ENCODE measurements at places on chromosomes 4 and X. TPM values are rescaled to one million over a fixed set of nuclear protein-coding genes. Genes with fewer than 3 reads are reported as not detected.

The NAT8L gene
- 20.0 TPM for total RNA-seq

DNA sequence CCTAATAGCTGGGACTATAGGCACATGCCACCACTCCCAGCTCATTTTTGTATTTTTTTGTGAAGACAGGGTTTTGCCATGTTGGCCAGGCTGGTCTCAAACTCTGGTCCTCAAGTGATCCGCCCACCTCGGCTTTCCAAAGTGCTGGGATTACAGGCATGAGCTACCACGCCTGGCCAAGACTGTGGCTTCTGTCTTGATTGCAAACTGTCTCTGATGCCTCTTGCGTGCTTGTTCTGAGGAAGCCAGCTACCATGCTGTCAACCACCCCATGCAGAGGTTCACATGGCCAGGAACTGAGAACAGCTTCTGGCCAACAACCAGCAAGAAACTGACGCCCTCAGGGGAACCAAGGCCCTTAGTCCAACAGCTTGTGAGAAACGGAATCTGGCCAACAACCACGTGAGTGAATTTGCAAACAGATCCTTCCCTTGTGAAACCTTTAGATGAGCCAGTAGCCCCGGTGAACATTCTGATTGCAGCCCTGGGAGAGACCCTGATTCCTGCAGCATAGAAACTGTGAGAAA, 71.2 kb downstream of the SUPT20HL2 start:
- no peaks in the 10 kb centered on the region for H3K27me3 ChIP-seq
- DNase-seq, result no peak
- H3K27ac ChIP-seq, result no peak overlapping the region
- no peak overlapping the region for H3K4me3 ChIP-seq
- H3K4me1 ChIP-seq, result peaks cover 10% of the 10 kb centered on the region
- H3K36me3 ChIP-seq, result no peaks in the 10 kb centered on the region

DNA sequence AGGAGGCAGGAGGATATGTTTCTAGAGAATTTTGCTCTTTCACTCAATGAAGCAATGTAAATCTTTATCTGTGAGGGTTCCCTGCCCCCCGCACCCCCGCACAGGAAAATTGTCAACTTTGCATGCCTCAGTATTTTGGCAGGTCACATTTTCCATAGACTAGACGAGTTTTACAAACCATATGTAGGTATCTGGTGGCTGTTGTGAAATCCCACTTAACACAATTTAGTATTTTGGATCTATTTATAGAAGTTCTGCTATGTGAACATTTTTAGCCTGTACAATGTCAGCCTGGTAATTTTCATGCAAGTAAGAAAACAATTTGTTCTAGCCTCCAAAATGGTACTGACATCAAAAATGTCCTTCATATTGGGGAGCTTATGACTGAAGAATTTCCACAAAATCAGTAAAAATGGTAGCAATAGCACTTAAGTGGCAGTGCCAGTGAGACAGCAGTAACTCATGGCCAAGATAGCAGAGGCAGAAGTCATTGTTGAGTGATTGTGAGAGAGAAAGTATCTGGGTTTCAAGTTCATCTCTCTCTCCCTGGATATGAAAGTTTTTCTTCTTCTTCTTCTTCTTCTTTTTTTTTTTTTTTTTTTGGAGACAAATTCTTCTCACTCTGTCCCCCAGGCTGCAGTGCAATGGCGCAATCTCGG, 12.4 kb upstream of the FRYL start:
- no peaks in the 10 kb centered on the region for H3K27me3 ChIP-seq
- H3K4me3 ChIP-seq, result no peak overlapping the region
- peaks cover 7% of the 10 kb centered on the region for H3K4me1 ChIP-seq
- DNase-seq, result no peak

- peaks cover 7% of the 10 kb centered on the region for H3K4me1 ChIP-seq
- peaks cover 4% of the 10 kb centered on the region for H3K27me3 ChIP-seq
- no peak overlapping the region for H3K27ac ChIP-seq
- no peak for DNase-seq
- no peak overlapping the region for H3K4me3 ChIP-seq
Measured at GRCh38 chrX:132732236-132732635, 226.2 kb downstream of the HS6ST2 start.

DNA sequence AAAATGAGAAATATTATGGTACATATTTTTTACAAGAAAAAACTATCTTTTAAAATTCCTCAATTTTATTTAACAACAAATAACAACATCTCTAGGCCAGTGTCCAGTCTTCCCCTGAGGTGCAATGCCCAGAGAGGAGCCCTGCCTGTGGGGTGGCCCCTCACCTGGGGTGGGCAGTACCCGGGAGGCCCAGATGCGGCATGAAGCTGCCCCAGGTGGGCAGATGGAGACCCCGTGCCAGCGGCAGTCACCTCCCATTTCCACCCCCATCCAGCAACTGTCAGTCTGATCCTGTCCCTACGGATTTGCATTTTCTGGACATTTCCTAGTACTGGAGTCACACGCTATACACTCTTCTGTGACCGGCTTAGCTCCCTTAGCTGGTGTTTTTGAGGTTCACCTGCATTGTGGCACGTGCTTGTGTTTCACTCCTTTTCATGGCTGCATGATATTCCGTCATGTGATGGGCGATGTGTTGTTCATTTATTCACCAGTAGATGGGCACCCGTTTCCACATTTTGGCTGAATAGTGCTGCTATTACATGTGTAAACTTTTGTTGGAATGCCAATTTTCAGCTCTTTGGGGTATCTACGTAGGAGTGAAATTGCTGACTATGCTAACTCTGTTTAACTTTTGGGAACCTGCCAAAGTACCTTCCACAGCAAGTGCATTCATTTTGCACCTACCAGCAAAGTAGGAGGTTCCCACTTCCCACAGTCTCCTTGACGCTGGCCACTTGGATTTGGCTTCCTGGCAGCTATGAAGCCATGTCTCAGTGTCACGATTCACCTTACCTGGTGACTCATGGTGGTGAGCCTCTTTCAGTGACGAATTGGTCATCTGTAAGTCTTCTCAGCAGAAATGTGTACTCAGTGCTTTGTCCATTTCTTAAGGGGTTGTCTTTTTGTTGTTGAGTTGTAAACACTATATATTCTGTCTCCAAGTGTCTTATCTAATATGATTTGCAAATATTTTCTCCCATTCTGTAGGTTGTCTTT, 11.7 kb upstream of the MAEA start:
- no peak overlapping the region for H3K4me3 ChIP-seq
- peaks cover 10% of the 10 kb centered on the region for H3K36me3 ChIP-seq
- H3K27me3 ChIP-seq, result peaks cover 4% of the 10 kb centered on the region
- H3K27ac ChIP-seq, result no peak overlapping the region
- no peak for DNase-seq

DNA sequence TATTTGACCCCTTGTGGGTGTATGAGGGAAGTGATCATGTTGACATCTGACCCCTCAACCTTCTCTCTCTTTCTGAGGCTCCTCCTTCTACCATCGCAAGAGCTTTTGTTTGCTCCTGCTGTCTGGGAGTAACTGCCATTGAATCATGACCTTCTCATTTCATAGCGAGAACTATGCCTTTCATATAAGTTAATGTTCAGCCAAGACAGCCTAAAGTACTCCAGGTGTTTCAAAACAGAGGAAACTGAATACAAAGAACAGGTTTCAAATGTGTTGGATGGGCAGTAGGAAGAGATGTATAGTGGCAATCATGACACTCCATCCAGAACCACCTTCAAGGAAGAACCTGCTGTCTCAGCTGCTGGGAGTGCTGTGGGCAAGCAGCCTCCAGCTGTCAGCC, 403.1 kb downstream of the MID1IP1 start:
- DNase-seq, result no peak
- H3K36me3 ChIP-seq, result no peaks in the 10 kb centered on the region
- no peaks in the 10 kb centered on the region for H3K4me1 ChIP-seq
- H3K27ac ChIP-seq, result no peak overlapping the region

GRCh38 chr4:123547216-123548165, 150.9 kb downstream of the SPRY1 start:
- peak; percentile 87 for DNase-seq
- H3K4me1 ChIP-seq, result peaks cover 49% of the 10 kb centered on the region
- H3K27ac ChIP-seq, result peak overlapping the region; percentile 99
- peaks cover 2% of the 10 kb centered on the region for H3K27me3 ChIP-seq

The GABRA4 gene
- 0.53 TPM for total RNA-seq

- H3K27me3 ChIP-seq, result peaks cover 5% of the 10 kb centered on the region
- H3K27ac ChIP-seq, result no peak overlapping the region
- H3K4me3 ChIP-seq, result no peak overlapping the region
- no peaks in the 10 kb centered on the region for H3K4me1 ChIP-seq
- DNase-seq, result no peak
- no peaks in the 10 kb centered on the region for H3K36me3 ChIP-seq
Measured at GRCh38 chrX:55111578-55112254, 22.9 kb downstream of the PAGE2 start.

GRCh38 chrX:52424656-52425055, 55.8 kb downstream of the XAGE2 start:
- no peak overlapping the region for H3K27ac ChIP-seq
- DNase-seq, result no peak
- no peaks in the 10 kb centered on the region for H3K4me1 ChIP-seq
- no peak overlapping the region for H3K4me3 ChIP-seq
- no peaks in the 10 kb centered on the region for H3K27me3 ChIP-seq
- H3K36me3 ChIP-seq, result no peaks in the 10 kb centered on the region

- H3K27ac ChIP-seq, result no peak overlapping the region
- no peak overlapping the region for H3K4me3 ChIP-seq
- H3K36me3 ChIP-seq, result no peaks in the 10 kb centered on the region
- no peak for DNase-seq
Measured at GRCh38 chrX:151609222-151609621, 45.7 kb downstream of the PASD1 start.

The GCNA gene
- 1.0 TPM for total RNA-seq

The GNPDA2 gene
- 4.7 TPM for total RNA-seq

GRCh38 chrX:17377091-17377717, 2.2 kb downstream of the NHS start:
- H3K36me3 ChIP-seq, result peaks cover 16% of the 10 kb centered on the region
- H3K4me3 ChIP-seq, result peak overlapping the region; percentile 67
- H3K27ac ChIP-seq, result no peak overlapping the region
- peaks cover 39% of the 10 kb centered on the region for H3K27me3 ChIP-seq
- peak; percentile 45 for DNase-seq

The ZRSR2 gene
- total RNA-seq, result 8.9 TPM

The TCEAL2 gene
- total RNA-seq, result 15.6 TPM

The EMCN gene
- total RNA-seq, result not detected

DNA sequence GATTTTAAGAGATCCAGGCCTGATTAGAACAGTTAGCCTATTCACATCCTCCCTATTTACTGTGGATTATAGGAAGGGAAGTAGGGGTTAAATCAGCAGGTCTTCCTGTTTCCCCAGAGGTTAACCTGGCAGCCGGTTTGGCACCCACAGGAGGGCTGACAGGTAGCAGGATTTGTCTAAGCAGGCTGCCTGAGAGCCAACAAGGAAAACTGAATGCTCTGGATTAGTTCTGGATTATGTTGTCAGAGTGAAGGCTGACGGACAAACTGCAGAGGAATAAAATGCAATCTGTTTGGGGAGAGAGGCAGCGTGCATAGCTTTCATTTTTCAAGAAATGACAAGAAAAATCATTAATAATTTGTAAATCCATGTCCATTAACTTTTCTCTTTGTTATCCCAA, 397.1 kb upstream of the FAM241A start:
- no peaks in the 10 kb centered on the region for H3K36me3 ChIP-seq
- peaks cover 26% of the 10 kb centered on the region for H3K4me1 ChIP-seq
- no peak overlapping the region for H3K4me3 ChIP-seq
- no peaks in the 10 kb centered on the region for H3K27me3 ChIP-seq
- no peak overlapping the region for H3K27ac ChIP-seq

The TLR6 gene
- total RNA-seq, result 0.11 TPM

GRCh38 chrX:73847991-73848390, 285.0 kb downstream of the CHIC1 start:
- H3K27me3 ChIP-seq, result peaks cover 7% of the 10 kb centered on the region
- DNase-seq, result no peak
- no peak overlapping the region for H3K27ac ChIP-seq
- H3K4me3 ChIP-seq, result no peak overlapping the region
- peaks cover 28% of the 10 kb centered on the region for H3K36me3 ChIP-seq
- peaks cover 33% of the 10 kb centered on the region for H3K4me1 ChIP-seq

- peak; percentile 87 for DNase-seq
- peaks cover 16% of the 10 kb centered on the region for H3K4me1 ChIP-seq
- H3K4me3 ChIP-seq, result peak within 1 kb of the TSS; percentile 80
- H3K36me3 ChIP-seq, result 0 out of 2 replicates have a peak, but pooled peaks cover 7% of the 10 kb centered on the region
Measured at GRCh38 chr4:89836897-89837384, at the start of gene SNCA. SNCA (minus strand) TSS chr4:89837161; CDS start chr4:89835667, 1,494 bp downstream.

DNA sequence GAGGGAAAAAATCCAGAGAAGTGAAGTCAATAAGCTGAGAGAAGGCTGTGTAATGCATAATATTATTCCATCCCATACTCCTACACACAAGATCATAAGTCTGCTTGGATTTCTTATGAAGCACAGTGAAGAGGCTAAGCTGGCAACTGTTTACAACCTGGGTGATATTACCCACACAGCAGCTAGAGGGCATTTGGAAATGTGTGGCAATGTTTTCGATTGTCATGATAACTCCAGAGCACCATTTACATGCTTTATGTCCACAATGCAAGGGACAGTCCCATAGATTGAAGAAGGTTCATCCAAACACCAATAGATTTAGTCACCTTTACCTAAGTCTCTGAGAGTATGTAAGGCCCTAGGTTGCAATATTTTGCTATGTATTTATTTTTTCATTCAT, 412.2 kb downstream of the PPP3CA start:
- H3K27ac ChIP-seq, result no peak overlapping the region
- H3K36me3 ChIP-seq, result no peaks in the 10 kb centered on the region
- no peak for DNase-seq

DNA sequence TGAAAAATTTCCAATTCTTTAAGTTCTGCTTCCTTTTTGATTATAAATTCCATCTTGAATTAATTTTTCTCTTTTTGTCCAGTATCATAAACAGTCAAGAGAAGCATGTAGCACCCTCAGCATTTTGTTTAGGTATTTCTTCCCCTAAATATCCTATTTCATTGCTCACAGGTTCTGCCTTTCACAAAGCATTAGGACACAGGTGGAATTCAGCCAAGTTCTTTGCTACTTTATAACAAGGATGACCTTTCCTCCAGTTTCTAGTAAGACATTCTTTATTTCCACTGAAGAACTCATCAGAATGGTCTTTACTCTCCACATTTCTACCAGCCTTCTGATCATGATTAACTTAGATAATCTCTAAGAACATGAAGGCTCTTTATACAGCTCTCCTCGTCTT, 7.4 kb downstream of the SLC9B1 start:
- H3K27me3 ChIP-seq, result no peaks in the 10 kb centered on the region
- H3K4me1 ChIP-seq, result no peaks in the 10 kb centered on the region
- H3K36me3 ChIP-seq, result no peaks in the 10 kb centered on the region
- H3K27ac ChIP-seq, result no peak overlapping the region
- no peak overlapping the region for H3K4me3 ChIP-seq

The SLC49A3 gene
- total RNA-seq, result 5.8 TPM

DNA sequence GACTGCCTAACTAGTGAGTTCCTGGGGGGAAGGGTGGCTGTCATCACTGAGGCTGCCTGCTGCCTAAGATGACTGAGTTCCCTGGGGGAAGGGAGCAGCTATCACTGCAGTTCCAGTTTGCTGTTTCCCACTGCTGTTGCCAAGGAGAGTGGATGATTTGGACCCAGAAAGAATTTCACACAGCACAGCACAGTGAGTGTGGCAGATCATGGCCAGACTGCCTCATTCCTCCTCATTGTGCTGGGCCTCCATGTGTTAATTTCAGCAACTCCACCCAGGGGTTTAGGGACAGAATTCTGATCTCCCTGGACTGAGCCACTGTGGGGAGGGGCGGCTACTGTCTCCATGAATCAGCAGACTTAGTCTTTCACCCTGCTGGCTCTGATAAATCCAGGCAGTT, 125.0 kb downstream of the TEX13C start:
- DNase-seq, result no peak
- H3K4me3 ChIP-seq, result no peak overlapping the region
- H3K36me3 ChIP-seq, result peaks cover 28% of the 10 kb centered on the region
- peaks cover 3% of the 10 kb centered on the region for H3K4me1 ChIP-seq
- peaks cover 6% of the 10 kb centered on the region for H3K27me3 ChIP-seq
- no peak overlapping the region for H3K27ac ChIP-seq

The RADX gene
- total RNA-seq, result 3.0 TPM

The CLDN34 gene
- 0.52 TPM for total RNA-seq

The HUWE1 gene
- 269 TPM for total RNA-seq

Data from WTC11 (cell line).